NCI-H345 (cell line): ENCODE measurements at places on chromosomes 4 and X.

- no peak for DNase-seq
These were observed 50.2 kb upstream of the GRIA2 start for GRCh38 chr4:157170321-157170720.

GRCh38 chrX:19372170-19372546 is 28.4 kb downstream of the PDHA1 start:
- peak; percentile 56 for DNase-seq

DNA sequence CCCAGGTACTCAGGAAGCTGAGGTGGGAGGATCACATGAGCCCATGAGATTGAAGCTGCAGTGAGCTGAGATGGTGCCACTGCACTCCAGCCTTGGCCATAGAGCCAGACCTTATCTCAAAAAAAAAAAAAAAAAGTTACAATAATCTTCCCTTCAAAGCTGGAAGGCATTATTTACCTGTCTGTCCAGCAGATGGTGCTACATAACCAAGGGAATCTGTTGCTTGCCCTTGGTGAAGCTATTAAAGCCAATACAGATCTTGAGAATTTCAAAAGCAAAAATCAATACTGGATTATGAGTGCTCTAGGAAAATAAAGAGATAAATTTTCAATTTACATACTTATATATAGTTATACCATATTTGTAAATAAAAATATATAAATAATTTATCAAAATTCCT is 25.9 kb downstream of the PKD2 start:
- DNase-seq = peak; percentile 33

GRCh38 chr4:62399242-62399641 is 1199.1 kb downstream of the ADGRL3 start:
- no peak for DNase-seq

- no peak for DNase-seq
These were observed 10.3 kb upstream of the CXCL2 start for GRCh38 chr4:74109116-74109869.

DNA sequence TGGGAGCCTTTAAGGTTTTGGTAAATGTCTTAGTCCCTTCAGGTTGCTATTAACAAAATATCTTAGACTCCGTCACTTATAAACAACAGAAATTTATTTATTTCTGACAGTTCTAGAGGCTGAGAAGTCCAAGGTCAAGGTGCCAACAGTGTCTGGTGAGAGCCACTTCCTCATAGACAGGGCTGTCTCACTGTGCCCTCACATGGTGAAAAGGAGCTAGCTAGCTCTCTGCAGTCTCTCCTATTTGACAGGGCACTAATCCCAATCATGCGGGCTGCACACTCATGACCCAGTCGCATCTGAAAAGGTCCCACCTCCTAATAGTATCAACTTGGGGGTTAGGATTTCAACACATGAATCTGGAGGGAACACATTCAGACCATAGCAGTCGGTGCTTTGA is 63.4 kb upstream of the KLF3 start:
- no peak for DNase-seq

DNA sequence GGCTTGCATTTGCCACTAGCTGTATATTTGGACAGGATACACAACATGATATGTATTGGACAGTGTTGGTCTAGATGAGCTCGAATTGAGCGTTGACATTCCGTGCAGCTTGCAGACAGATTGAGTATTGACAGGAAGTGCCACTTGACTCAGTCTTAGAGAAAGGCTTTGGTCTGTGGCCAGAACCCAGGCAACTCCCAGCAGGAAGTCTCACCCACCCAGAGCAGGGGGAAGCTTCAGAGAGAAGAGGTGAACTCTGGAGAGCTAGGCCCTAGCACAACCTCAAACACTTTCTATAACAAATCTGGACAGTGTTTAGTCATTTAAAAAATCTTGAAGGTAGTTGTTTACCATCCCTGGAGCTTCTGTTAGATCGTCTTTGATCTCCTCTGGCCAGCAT is 280.5 kb downstream of the FBXW7 start:
- DNase-seq = peak; percentile 73

DNA sequence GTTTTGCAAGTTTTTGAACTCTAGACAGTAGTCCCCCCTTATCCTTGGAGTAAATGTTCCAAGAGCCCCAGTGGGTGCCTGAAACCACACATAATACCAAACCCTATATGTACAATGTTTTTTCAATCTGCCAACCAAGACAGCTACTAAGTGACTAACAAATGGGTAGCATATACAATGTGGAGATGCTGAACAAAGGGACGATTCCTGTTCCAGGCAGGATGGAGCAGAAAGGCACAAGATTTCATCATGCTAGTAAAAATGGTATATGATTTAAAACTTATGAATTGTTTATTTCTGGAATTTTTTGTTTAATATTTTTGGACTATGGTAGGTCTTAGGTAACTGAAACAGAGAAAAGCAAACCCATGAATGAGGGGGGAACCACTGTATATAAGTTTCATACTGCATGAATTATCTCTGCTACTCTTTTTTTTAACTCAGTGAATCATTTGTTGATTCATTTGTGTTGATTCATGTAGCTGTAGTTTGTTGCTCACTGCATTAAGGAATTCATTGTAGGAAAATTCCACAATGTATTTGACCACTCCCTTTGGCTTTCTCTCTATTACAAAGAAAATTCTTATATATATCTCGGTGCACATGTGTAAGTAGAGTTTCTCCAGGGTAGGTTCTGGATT is 21.9 kb upstream of the ANXA3 start:
- DNase-seq = no peak

DNA sequence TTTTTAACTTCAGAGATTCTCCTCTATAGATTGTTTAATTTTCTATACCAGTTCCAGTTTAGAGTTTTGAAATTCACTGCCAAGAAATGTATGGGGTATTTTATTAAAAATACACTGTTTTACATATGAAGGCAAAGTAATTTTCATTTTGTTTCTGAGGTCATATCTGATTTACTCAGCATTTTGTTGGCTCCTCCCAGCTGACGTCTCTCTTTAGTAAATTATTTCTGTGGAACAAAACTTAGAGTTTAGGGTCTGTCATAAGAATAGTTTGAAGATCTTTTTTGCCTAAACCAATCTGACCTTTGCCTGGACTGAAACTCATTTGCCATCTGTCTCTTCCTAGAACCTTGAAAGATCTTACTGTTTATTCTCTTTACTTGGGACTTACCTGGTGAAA is 16.9 kb downstream of the FNIP2 start:
- no peak for DNase-seq

DNA sequence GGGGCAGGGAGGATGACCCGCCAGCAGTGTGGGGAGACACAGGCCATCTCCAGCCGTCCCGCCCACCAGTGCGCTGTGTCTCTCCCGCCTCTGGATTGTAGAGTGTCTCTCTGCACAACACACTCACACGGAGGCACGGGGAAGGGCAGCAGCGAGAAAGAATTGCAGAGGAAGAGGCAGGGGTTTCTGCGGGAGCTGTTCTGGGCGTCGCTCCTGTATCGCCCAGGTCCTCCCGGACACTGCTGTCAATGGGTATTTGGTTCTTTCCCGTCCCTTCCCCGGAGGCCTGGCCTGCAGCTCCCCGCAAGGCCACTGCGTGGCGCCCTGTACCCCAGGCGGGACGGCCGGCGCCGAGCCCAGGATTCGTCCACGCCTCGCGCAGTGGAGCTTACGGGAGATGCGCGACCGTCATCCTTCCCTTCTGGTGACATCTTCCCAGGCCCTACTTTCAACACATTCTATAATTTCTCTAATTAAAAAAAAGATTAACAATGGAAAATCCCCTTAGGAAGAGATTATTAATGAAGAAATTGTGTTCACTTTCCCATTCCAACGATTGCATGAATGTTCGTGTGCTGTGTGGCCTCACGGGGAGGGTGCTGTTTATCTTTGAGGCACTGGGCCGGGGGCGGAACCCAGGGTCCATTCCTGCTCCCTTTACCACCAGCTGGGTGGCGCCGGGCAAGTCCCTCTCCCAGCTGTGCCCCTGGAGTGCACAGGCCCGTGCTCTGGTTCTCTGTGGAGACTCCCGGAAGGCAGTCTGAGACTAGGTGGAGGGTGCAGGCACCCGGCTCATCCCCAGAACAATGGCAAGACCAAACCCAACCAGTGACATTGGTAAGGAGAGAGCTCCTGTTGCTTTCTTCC is 95.7 kb downstream of the CPZ start:
- DNase-seq = no peak

DNA sequence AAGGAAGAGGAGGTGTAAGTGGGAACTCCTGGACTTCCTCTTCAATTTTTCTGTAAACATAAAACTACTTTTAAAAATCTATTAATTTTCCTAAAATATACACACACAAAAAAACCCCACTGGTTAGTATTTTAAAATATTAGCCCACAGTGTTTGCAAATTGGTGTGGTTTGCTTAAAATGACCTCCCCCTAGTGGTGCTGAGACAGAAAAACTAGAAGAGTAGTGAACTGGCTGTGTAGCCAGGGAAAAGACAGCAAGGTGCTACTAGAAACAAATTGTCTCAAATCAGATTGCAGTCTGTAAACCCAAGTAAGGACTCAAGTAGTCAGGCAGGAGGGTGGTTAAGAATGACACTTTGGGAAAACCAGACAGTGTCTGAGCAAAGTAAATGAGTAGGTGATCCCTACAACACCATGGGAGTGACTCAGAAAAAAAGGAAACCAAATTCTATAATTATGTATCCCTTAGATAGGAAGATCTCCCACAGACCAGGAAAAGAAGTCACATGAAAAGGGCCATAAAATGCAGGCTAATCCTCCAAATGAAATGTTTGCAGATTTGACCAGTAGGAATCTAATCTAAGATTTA is 26.0 kb downstream of the AMTN start:
- no peak for DNase-seq

DNA sequence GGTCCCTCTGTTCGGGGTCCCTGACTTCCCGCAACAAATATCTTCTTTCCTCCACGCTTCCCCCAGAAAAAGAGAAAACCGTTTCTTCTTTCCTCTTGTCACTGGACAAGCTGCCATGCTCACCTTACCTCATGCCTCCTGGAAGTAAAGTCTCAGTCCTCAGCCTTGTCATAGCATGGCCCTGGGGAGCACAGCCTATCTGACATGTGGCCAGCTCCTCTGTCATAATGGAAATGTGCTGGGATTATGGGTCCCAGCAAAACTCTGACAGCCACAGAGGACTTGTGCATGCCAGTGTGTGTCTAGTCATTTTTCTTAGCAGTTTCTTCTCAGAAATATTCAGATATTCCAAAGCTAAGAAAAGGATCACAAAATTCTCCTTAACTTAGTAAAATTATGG is 122.4 kb downstream of the AASDH start:
- DNase-seq = no peak

DNA sequence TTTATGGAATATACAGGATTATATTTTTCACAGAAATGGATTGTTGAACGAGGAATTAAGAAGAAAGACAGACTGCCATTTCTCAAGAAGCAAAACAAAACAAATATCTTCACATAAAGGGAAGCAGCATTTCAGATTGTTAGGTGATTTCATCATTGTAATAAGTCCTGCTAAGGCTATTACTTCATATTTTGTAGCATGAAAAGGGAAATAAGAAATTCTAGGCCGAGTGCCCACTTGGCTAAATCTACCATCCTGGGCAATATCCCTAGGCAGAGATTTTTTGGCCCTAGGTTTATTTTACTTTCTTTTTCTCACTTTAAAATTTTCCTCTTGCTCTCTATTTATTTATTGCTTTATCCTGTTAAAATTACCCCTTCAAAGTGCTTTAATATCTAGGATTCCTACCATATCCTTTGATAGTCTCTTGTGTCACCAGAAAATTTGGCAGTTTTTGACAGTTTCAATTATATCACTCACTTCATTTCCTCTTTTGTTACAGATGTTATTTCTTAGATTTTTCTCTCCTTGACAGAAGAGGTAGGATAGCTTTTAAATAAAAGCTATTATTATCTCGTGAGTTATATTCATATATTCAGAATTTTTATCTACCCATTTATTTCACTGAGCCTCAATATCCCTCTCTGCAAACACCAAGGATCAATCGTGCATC is 142.3 kb downstream of the PDGFC start:
- no peak for DNase-seq

- no peak for DNase-seq
These were observed 63.7 kb downstream of the FHIP1A start for GRCh38 chr4:151472711-151473110.

DNA sequence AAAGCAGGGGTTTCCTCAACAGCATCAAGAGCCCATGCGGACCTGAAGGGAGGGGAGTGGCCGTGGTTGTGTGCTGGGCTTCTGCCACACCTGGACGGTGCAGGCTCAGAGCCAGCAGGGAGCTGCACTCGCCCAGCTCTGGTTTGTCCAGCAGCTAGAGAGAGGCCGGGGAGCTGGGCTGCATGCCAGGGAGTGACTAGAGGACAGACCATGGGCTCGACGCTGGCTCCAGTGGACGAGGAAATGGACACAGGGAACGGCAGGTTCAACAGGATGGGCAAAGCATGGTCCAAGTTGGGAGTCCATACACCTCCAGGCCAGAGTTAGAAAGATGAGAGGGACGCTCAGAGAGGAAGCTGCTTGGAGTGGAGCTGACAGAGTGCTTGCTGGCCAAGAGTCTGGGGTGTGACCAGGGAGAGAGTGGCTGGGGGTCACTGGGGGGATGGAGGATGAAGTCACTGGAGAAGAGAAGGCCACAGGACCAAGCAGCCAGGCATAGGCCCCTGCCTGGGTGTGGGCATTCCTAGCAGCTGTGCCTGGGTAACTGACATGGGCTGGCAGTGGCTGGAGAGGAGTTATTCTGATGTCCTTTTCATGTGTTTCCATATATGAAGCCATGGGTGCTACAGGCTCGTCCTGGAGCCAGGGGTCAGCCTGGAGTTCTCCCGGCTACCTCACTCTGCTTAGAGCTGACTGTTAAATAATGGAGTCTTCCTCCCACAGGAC is 42.8 kb downstream of the HTT-AS start:
- DNase-seq = no peak

GRCh38 chr4:1984406-1985191 is 24.2 kb downstream of the NELFA start:
- DNase-seq = no peak
